ENCODE measurements at places on chromosomes 7 and 10.

GRCh38 chr7:2106924-2107323 lies 125.8 kb downstream of the MAD1L1 start:
- no peak for DNase-seq

DNA sequence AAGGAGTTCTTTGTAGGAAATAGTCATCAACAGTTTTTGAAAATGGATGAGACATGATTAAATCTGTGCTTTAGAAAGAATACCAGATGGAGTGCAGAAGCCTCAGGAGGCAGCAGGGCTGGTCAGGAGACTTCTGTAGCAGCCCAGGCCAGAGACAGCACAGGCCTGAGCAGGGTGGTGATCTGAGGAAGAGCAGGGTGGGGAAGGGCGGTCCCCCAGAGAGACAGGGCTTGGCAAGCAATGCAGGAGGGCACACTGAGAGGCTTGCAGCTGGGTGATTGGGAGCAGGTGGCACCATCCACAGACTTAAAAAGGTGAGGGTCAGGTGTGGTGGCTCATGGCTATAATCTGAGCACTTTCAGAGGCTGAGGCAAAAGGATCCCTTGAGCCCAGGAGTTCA lies 4.3 kb upstream of the SMKR1 start:
- no peak for DNase-seq

- no peak for DNase-seq
Observed at GRCh38 chr7:138396251-138397070, 63.6 kb upstream of the TRIM24 start.

DNA sequence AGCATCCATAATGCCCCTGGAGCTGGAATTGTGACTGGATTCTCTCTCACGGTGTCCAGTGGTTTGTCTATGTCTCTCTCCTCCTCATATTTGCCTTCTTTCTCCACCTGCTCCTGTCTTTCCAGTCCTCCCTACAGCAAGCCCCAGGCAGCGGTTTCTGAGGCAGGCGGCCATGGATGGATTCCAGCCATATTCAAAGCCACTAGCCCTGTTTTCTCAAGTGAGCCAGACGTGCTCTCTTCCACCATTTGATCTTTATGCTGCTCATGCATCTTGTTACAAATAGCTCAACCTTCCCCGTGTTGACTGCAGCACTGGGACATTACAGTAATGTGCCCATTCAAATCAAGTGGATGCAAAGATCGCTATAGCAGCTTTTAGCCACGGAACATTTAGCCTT lies 387.2 kb upstream of the PODXL start:
- no peak for DNase-seq

GRCh38 chr7:45035893-45036292 lies 35.9 kb downstream of the CCM2 start:
- no peak for DNase-seq

- DNase-seq = no peak
Observed at GRCh38 chr7:140049339-140050024, 13.3 kb downstream of the PARP12 start.

GRCh38 chr10:44569193-44570091 lies 184.5 kb upstream of the CXCL12 start:
- no peak for DNase-seq

DNA sequence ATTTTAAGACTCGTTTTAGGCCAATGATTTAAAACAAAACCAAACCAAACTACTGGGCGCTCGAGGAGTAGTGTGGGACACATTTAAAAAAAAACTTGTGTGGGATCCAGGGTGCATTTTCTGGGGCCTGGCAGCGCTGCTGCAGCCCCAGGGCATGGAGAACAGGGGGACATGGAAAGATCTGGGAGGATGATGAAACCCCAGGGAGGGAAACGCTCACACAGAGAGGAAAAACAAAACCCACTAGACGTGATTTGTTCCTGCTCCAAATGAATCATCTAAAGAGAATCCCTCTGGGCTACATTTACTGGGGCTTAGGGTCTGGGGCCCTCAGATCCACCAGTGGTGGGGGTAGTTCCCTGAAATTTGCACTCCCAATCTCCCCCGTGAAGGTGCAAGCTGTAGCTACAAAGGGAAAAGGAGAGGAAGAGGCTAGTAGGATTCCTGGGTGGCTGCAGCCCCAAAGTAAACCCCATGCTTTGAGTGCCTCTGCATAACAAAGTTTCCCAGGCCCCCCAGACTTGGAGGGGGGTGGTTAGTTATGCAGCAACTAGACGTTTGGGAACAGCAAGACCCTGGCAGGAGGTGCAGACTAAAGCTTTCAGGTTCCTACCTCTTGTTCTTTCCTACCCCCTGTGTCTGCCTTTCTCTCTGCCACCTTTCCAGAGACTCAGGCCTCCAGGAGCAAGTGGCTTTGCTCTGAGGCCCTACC lies 14.5 kb upstream of the HOXA13 start:
- DNase-seq = no peak

DNA sequence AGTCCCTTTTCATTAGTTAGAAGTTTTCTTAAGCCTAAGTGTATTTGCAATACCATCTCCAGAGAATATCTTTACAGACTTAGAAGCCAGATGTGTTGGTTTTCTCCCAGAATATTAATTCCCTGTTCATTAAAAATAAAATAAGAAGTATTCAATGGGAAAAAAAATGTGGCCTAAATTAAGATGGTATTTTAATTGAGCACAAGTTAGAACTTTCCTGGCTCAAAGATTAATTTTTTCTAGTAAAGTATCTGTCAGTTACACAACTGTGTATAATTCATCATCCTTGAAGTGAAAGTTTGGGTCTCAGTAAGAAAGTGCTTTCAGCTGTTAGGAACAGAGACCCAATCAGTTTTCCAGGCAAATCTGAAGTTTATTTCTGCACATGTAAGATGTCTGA lies 1179.5 kb upstream of the C7orf33 start:
- DNase-seq = no peak

- DNase-seq = no peak
Observed at GRCh38 chr10:70048030-70048723, 4.5 kb upstream of the MACROH2A2 start.

DNA sequence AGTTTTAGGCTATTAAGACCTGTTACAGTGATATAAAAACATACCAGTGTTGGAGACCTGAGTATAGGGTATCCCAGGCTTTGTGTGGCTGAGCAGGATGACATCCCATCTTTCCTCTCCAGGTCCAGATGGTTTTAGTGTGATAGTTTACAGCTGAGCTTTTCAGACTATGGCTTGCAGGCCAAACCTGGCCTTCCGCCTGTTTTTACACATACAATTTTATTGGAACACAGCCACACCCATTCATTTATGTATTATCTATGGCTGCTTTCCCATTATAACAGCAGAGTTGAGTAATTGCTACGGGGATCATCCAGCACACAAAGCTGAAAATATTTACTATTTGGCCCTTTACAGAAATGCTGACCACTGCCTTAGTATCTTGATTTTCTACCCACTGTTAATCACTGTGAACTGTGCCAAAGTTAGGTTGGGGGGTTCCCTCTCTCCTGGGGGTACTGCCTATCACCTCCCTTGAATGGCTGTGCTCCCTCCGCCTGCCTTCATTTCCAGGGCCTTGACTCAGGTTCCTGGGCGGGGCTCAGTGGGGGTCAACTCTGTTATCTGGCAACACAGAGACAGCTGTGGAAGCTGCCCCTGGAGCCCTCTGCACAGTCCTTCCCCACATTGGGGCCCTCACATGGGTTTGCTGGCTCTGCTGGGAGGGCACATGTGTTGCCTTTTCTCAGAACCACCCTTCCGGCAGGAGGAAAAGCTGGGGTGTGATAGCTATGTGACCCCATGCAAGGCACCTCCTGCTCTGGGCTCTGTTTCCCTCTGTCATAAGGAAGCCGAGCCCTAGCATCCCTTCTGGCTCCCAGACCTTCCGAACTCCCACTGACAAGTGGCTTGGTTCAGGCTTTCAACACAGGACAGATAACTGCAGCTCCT lies 40.3 kb upstream of the SH2D4B start:
- DNase-seq = no peak

DNA sequence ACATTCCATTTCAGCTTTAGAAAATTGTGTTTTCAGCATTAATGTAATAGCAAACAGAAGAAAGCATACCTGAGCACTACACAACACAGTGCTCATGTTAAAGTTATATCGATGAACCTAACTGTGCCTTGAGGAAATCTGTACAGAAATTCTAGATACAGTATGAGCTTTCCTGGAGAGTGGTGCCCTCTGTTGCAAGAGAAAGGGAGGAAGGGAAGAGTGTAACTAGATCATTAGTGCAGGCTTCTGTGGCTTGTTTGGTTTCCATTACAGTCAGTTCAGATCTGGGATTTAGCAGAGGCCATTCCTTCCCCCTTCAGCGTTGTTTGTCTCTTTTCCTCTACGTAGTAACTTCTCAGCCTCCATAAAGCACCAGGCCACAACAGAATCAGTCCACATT lies 139.7 kb downstream of the HTR7 start:
- no peak for DNase-seq

GRCh38 chr10:1679821-1680650 lies 57.3 kb downstream of the ADARB2 start:
- DNase-seq = peak; percentile 28

- DNase-seq = no peak
Observed at GRCh38 chr7:157814931-157815705, 478.3 kb downstream of the DNAJB6 start.

GRCh38 chr10:104925232-104925851 lies 284.3 kb downstream of the SORCS3 start:
- DNase-seq = peak; percentile 27

DNA sequence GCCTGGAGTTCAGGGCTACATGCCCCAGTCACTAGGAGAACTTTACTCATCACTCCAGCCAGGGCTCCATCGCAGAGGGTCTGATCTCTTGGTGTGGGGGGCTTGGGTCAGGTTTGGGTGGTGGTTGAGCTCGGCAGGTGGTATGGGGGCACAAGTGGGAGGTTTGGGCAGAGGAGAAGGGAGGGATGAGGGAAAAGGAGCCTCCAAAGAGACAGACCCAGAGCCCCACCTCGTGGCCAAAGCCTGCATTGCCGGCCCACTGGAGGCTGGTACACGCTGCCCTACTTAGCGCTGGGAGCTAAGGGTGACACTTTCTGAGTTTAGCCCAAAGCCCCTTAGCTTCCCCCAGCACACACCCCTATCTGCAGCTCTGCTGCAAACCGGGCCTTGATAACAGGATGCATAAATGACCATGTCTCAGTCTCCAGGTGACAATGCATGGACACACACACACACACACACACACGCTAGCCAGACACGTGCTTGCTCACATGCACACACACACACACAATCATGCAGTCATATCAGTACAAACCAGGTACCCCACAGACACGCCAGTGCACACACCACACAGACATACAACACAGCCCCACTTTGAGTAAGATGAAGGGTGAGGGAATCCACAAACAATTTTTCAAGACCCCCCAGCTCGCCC lies 14.7 kb downstream of the LZTS2 start:
- DNase-seq = no peak

DNA sequence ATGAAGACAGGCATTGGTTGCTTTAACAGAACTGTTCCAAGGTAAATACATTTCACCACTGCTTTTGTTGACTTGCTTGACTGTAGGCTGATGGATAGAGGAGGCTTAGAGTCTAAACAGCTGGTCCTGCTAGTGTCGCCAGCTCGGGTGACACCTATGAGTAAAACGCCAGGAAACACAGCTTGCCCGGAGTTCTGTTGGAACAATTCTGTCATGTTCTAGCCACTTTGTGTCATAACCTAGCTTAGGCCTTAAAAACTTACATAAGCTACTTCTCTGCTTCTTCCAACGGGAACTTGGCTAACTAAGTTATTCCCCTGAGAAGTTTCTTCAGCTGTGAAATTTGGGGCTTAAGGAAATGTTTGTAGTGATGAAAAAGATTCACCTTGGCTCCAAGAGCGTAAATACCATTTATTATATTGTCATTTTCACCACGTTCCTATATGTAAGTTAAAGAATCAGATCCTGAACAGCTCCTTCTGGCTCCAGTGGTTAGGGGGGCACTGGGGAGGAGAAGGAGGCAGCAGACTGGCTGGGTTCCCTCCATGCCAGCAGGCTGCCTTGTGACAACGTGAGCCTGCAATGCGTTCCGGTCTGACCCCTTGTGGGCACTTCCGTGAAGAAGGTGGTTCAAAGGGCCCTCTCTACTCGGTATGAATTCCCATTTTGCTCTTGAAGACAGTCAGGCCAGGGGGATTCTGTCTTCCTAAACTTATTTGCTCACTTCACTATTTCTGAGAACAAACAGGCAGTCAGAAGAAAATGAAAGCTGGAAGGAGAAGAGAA lies 253.2 kb downstream of the BMPER start:
- no peak for DNase-seq

DNA sequence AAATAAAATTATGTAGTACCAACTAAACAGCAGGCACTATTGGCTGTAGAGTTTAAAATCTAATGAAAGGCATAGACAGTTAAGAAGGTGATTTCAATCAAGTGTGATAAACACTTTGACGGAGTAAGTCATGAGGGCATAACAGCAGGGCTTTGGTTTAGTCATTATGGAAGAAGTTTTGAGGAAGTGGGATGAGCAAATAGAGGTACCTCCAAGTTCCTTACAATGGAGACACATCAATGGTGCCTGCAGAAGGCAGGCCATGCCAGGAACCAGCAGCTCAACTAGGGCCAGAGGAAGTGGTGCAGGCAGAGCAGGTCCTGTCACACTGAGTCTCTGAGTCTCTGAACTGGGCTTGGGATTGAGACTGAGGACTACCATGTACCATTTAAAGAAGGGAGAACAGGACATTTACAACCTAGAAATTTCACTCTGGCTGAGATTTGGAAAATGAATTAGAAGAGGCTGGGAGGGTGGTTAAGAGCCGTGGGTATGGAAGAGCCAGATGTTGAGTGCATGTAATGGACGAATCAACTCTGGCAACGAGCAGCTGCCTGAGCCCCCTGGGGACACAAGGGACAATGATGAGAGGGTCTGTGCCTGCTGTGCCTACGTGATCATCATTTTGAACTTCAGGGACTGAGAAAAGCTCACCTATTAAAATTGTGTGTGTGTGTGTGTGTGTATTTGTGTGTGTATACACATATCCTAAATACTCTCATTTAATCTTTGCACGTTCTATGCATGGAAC lies 208.7 kb upstream of the POM121L12 start:
- DNase-seq = no peak

- no peak for DNase-seq
Observed at GRCh38 chr10:77249901-77250459, 387.6 kb downstream of the KCNMA1 start.

- DNase-seq = no peak
Observed at GRCh38 chr7:139232377-139232717, 1.3 kb downstream of the UBN2 start.

GRCh38 chr7:87852306-87852705 lies 23.9 kb downstream of the SLC25A40 start:
- DNase-seq = no peak

GRCh38 chr10:25959540-25960232 lies 25.7 kb downstream of the MYO3A start:
- no peak for DNase-seq

DNA sequence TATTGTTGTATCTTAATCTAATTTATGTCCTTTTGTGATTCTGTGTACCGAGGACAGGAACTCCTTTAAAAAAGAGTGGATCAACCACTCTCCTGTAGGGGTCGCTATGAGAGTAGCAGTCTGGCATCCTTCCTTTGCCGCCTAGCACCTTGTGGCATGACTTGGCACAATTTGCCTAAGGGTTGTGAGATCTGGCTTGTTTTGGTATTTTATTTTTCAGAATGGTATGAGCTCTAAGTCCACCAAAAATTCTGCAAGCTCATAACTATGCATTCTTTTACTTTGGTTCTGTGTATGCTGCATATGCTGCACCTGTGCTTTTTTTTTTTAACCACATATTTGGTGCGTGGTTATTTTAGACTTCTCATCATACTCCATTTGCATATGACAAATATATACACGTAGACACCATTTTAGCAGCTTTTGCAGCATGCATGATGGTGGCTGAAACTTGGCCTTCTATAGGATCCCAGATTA lies 112.8 kb downstream of the CDK14 start:
- peak; percentile 36 for DNase-seq

GRCh38 chr10:48907730-48908129 lies 31.9 kb downstream of the LRRC18 start:
- no peak for DNase-seq

- no peak for DNase-seq
Observed at GRCh38 chr7:137363683-137364082, 20.1 kb upstream of the PTN start.

Data from NT2/D1 (cell line).